Kidney capillary endothelial cell (primary cell): ENCODE measurements at places on chromosomes 4 and X.

DNA sequence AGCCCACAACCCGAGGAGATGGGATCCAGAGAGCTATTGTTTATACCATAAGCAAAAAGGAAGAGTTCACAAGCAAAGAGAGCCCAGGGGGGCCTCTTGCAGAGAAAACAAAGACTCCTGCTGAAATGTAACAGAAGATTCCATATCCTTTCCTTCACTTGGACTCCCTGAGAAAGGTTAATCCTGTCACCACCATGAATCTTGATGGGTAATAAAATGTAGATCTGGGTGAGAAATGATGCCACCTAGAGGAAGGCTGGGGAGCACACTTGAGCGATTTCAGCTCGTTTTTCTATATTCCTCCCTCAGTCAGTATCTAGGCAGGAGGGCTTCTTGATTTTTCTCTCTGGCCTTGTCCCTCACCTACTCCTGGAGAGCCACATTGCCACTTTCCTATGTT lies 10.2 kb upstream of the KCNE5 start:
- DNase-seq, result peak; percentile 9

DNA sequence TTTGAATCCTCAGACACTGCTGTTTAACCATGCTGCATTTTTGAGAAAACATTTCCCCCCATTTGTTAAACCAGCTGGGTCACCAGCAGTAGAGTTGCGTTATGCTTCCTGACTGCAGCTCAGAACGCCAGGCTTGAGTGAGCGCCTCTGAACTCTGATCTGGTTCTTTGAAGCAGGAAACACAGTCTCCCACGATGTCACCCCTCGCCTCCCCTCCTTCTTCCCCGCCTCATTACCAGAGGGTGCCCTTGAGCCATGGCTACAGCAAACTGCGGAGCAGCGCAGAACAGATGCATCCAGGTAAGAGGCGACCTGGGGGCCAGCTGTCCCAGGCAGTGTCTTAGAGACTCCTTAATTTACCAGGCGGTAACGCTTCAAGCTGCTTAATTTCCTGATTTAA lies 78.4 kb downstream of the REPS2 start:
- DNase-seq, result no peak

- DNase-seq, result no peak
Observed at GRCh38 chr4:18231726-18232125, 210.2 kb upstream of the LCORL start.

GRCh38 chrX:626745-627509 lies 3.7 kb upstream of the SHOX start:
- DNase-seq, result no peak

DNA sequence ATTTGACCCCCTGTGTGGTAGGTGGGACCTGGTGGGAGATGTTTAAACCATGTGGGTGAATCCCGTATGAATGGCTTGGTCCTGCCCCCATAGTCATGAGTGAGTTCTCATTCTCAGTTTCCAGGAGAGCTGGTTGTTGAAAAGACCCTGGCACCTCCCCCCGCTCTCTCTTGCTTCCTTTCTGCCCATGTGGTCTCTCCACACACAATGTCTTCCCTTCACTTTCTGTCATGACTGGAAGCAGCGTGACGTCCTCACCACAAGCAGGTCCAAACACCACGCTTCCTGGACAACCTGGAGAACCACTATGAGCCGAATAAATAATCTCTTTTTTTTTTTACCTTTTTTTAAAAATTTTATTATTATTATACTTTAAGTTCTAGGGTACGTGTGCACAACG lies 3.5 kb upstream of the CSF2RA start:
- no peak for DNase-seq
